Neural crest cell (in vitro differentiated cells): ENCODE measurements at places on chromosomes 4 and X.

DNA sequence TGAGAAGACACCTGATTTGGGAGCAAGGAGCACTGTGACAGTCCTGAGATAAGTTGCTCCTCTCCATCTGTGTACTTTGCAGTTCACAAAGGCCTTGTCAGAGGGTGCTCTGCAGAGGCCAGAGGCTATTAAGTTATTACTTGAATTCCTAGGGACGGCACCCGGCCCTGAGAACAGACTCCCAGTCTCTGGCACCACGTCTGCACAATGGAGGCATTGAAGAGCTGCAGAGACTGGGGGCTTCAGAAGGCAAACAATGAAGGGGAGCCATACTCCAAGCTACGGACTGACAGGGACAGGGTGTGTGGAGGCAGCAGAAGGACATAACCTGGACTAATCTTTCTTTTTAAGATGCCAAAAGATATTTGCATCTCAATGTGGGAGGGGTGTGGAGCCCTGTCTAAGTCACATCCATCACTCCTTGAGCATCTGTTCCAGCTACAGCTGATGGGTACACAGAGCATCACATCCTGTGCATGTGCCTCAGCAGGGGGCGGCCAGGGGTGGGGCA is 11.5 kb downstream of the RASGEF1B start:
- DNase-seq = peak; percentile 15

- no peak for DNase-seq
These were observed 9.5 kb upstream of the SMS start for GRCh38 chrX:21930986-21931385.

DNA sequence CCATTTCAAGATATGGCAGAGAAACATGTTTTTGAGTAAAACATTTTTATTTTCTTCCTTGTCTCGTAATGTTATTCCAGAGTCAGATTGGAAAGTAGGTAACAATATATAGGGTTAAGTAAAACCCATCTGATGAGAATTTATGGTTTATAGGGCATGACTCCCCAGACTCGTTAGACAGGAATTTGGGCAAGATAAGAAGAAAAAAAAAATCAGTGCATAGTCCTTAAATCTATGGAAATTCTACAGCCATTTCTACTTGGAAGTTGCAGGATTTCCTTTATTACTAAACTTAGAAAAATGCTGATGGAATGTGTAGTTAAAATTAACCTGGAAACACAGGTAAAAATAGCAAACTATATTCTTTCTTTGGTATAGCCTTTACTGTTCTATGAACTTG is 366.1 kb upstream of the MAGEB16 start:
- no peak for DNase-seq

- DNase-seq = no peak
These were observed 16.6 kb upstream of the UBA1 start for GRCh38 chrX:47177079-47177478.

DNA sequence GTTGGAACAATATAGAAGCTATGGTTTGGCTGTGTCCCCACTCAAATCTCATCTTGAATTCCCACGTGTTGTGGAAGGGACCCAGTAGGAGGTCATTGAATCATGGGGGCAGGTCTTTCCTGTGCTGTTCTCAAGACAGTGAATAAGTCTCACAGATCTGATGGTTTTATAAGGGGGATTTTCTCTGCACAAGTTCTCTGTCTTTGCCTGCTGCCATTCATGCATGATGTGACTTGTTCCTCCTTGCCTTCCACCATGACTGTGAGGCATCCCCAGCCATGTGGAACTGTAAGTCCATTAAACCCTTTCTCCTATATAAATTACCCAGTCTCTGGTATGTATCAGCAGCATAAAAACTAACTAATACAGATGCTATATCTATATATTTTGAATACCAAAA is 135.2 kb upstream of the EDNRA start:
- no peak for DNase-seq

DNA sequence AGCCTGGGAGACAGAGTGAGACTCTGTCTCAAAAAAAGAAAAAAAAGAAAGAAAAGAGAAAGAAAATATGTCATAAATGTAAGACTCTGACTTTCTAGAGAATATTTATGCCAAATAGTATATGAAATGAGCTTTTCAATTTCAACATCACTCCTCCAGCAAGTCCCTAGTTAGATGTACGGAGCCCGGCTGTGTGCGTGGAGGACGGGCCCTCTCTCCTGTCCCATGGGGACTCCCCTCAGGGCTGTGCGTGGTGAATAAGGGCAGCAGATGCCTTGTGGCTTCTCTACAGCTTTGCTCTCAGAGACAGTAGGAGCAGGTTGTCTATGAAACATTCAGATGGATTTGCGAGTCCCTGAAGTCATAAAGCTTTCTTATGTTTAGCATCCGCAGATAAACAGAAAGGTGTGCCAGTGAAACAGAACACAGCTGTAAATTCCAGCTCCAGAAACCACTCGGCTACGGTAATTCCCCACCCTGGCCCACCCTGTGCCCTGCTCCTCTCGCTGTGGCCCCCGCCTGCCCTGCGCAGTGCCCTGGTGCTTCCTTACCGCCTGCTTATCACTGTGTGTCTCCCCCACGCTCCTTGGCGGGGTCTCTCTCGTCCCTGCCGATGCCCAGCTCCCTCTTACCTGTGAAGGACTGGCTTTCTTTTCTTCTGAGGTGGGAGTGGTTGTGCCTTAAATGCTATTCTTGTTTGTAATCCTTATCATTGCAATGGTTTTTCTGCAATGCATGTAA is 13.9 kb upstream of the HGFAC start:
- no peak for DNase-seq

GRCh38 chrX:41314881-41315280 is 19.1 kb upstream of the DDX3X start:
- no peak for DNase-seq

DNA sequence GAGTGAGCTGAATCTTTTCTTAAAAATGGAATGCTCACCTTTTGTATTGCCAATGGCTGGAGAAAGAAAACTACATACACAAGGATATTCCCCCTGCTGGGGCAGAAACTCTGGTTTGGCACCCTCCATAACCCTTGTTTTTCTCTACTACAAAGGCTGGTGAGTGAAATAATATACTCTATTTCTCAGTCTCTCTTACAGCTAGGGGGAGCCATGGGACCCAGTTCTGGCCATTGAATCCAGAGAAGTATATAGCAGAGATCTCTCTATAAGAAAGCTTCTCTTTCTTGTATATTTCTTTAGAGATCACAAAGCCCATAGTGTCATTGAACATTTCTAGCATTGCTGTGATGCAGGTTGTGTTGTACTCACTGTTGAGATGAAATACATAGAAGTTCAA is 49.8 kb downstream of the SMPX start:
- no peak for DNase-seq

DNA sequence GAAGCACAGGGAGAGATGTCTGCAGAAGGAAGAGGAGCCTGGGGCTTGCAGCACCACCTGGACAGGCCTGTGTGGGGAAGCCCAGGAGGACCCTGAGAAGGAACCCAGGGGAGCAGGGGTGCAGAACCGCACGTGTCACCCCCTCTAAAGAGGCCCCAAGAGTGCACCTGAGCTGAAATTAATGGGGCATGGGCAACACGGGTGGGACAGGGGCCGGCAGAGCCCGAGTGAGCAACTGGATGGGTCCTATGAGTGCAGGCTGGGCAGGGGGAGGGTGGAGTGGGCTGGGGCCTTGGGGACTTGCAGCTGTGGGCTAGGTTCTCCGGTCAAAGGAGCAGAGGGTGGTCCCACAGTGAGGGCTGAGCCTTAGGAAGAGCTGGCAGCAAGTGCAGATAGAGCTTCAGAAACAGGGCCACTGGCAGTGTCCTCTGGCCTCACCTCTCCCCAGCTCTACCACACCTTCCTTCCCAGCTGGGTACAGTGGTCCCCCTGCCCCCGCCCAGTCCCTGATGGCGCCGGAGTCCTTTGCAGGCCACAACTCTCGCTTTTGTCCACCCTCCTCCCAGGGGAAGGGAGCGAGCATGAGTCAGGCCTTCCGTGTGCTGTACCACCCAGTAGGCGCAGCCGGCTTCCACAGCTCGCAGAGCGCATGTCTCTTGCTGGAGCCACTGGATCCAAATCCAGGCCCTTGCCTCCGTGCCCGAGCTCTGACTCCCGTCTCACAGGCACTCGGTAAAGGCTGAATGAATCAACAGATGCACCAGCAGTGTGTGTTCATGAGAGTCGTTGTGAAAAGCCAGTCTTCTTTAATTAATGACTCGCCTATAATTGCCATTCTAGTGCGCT is 131.6 kb downstream of the HMX1 start:
- DNase-seq = no peak

GRCh38 chrX:46298821-46299220 is 246.4 kb downstream of the ZNF674 start:
- DNase-seq = no peak

- no peak for DNase-seq
These were observed 31.9 kb upstream of the SORCS2 start for GRCh38 chr4:7160439-7160838.

DNA sequence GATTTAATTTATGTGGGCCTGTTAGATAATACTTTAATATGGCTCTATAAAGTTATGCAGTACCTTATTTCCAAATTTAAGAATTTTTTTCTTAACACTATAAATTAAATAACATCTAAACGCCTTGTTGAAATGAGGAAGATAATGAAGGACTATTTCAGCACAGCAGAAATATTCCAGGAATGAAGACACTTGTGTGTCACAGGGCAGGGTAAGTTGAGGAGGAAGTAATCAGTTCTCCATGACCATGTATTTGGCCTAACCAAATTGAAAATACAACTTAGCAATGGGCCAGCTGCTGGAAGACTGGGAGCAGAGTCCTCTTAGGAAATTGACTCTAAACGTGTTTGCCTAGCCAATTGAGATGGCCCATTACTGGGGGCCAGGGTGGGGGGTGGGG is 16.9 kb downstream of the CXCL3 start:
- no peak for DNase-seq

DNA sequence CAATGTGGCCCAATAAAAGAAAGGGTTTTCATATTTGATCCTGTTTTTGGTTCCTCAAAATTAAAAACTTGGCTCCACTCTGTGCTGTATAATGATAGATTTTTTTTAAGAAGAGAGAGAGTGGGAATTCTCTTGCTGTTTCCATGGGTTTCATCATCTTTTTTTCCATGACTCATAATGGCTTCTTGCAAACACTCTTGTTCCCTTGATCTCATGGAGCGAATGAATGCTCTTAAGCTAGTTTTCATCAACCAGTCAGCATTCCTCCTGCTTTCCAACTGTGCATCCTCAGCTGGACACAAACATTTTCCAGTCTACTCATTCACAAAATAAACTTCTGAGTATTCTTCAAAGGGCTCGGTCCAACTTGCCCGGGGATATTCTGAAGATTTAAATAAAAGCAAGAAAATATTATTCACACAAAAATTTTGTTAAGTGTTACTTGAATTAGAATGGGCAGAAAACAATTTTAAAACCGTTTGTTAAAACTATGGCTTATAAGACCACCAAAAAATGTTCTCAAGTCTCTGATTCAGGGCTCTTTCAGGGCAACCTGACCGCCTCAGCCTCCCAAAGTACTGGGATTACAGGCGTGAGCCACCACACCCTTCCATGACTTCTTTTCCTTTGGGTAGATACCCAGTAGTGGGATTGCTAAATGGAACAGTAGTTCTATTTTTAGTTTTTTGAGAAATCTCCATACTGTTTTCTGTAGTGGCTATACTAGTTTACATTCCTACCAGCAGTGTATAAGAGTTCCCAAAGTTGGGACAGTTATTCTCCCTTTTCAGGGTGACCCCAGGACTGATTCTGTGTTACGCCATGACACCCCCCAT is 64.7 kb downstream of the TMEM156 start:
- DNase-seq = no peak

- DNase-seq = no peak
These were observed 9.3 kb downstream of the AADAT start for GRCh38 chr4:170080496-170080895.

DNA sequence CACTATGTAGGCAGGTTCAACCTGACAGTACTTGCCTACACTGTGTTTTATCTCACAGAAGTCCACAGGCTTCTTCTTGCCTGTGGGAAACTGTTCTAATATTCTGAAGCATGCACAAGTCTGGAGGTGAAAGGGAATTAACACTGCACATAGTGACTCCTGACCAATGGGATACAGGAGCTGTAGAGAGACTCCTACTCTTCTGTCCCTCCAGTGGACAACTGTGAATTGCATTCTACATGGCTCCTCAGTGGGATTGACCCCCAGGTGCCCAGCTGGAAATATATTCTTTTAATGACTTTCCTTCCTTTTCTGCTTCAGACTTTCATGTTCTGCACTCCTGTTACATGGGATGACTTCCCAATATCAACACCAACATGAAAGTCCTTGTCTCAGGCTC is 8.2 kb upstream of the YIPF6 start:
- no peak for DNase-seq

DNA sequence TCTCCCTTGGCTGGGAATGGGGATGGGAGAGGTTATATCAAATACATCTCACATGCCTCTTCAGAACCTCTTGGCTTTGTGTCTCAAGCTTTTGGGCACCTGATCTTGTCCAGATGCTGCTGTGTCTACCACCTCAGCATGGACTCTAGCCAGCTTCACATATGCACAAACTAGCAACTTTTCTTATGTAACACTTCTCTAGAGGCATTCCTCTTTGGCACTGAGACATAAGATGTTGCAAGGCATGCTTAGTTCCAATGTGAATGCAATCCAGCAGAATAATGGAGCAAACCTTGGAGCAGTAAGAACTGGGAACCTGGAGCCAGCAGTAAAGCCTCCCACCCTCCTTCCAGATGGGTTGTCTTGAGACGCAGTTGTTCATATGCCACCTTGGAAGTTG is 113.4 kb upstream of the TMEM47 start:
- no peak for DNase-seq

GRCh38 chr4:88115587-88115986 is 42.9 kb downstream of the ABCG2 start:
- no peak for DNase-seq

DNA sequence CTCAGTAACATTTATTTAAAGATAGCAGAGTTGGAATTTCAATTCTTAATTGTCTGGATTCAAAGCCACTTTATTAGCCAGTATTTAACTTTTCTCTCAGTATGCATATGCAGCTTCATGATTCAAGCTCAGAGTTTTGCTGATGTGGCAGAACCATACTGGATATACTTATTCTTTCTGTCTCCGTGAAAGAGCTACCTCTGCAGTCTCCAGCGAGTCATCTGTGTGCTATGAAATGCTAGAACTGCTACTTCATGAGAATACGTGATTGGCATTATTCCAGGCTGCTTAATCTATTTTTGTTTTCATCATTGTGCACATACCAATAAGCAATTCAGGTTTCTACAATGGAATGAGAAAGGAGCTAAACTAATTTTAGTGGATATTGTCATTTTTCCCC is 743.7 kb downstream of the C4orf33 start:
- DNase-seq = no peak

DNA sequence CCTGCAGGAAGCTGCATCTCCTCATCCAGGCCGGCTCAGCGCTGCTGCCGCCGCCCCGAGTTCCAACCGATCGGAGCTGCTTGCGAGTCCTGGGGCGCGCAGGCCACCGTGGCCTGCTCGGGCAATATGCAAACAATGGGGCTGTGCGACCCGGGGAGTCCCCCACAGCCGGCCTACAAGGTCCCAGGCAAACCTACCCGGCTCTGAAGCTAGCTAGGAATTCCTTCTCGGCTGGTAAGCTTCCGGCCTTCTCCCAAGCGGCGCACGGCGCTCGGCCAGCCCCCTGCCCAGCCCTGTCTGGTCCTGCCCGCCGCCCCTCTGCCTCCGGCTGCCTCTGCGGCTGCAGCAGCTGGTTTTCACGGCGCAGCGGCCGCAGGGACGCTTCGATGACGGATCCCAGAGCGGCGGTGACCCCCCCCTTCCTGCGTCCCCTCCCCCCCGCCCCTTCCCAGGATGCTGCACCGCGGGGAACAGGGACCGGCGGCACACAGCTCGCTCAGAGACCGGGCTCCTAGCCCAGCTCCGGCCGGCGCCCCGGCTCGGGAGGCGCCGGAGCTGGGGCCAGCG is 59.4 kb downstream of the TSC22D3 start:
- peak; percentile 29 for DNase-seq

GRCh38 chrX:71450433-71451106 is 82.3 kb upstream of the OGT start:
- DNase-seq = no peak

- DNase-seq = no peak
These were observed 14.8 kb downstream of the SPINK2 start for GRCh38 chr4:56806666-56807065.
